ENCODE measurements at places on chromosomes 3 and 15.

GRCh38 chr15:93981706-93982105, 249.7 kb upstream of the MCTP2 start:
- DNase-seq = no peak

DNA sequence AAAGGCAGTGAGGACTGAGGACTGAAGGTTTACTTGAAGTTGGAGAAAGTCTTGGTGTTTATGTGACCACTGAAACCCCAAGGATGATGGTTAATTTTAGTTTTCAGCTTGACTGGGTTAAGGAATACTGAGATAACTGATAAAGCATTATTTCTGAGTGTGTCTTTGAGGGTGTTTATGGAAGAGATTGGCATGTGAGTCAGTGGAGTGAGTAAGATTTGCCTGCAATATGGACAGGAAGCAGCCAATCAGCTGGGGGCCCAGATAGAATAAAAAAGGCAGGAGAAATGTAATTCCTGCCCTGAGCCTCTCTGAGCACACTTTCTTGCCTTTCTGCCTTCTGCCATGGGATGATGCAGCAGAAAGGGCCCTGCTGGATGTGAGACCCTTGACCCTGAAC, 92.4 kb downstream of the KBTBD8 start:
- DNase-seq = no peak

DNA sequence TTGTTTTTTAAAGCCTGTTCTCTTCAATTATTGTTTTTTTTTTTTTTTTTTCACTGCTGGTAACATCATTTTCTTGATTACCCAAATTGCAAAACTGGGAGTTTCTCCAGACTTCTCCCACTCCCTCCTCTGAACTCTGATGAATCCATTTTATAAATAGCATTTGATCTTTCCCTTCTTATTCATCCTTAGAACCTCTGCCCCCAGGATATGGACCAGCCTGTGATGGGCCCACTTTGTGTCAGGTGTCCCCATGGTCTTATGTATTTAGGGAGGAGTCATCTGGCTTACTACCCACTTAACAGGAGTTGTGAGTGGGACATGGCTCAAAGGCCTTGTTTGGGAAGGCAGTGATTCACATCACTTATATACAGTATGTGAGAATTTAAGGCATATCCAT, 57.7 kb downstream of the REC114 start:
- DNase-seq = no peak

DNA sequence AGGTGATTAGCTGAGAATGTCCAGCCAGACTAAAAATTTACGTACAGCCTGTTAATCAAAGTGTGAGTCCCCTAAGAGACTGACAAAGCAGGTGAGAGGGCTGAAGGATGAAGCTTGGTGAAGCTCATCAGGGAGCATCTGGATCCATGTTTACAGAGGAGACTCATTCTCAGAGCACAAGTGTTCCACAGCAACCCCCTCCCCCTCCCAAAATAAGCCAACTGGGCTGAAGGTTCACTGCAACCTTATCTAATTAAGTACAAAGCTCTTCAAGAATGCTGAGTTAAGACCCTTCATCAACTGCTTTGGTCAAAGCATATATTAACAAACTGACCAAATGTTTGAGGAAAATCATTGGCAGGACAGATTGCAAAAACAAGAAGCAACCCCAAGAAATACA, 262.6 kb upstream of the ZNF385D start:
- DNase-seq = no peak

Data from K562 (cell line).